ENCODE measurements at places on chromosomes 3 and 15.

DNA sequence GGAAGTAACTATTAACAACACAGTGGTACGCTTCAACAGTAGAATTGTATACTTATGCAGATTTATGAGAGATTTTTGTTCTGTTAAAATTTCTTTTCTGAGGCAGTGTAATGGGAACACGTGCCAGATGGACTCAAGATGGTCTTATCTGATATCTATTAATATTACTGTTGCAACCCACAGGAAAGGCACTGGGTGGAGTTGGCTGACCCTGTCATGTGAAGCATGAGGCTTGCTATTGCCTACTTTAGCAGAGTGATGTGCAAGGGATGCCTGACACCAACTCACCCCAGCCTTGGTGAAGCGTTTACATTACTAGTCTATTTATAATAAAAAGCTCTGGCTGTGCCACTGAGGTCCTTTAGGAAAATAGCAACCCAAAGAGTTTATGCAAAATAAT lies 19.8 kb upstream of the ARNT2 start:
- DNase-seq = no peak

DNA sequence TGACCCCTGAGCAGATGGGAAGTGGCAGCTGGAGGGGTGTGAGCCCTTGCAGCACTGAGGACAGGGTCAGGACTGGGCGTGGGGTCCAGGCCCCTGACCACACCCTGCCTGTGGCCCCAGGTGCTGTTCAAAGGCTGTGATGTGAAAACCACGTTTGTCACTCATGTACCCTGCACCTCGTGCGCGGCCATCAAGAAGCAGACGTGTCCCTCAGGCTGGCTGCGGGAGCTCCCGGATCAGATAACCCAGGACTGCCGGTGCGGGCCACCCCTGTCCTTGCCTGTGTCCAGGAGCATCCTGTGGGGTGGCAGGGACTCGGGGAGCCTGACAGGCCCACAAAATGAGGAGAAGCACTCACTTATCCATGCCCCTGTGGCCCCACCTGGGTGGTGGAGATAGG lies 5.9 kb downstream of the STAB1 start:
- DNase-seq = no peak

DNA sequence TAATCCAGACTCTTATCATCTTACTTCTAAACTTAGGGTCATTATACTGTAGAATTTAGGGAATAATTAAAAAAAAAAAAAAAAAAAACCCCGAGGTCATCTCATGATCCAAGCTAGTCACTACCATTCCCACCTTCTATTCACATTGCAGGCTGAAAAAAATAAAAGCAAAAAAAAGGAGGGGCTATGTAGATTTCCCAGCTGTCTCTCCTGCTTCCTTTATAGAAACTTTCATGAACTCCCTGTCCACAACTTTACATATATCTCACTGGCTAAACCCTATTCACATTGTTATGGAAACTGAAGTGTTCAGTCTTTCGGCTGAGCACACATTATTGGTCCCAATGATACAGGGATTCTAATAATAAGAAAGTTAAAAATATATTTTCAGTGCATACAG lies 156.2 kb upstream of the TP63 start:
- no peak for DNase-seq

GRCh38 chr3:48597408-48597800 lies 2.3 kb upstream of the COL7A1 start:
- DNase-seq = no peak

GRCh38 chr3:126415661-126416591 lies 21.2 kb downstream of the CFAP100 start:
- DNase-seq = no peak

DNA sequence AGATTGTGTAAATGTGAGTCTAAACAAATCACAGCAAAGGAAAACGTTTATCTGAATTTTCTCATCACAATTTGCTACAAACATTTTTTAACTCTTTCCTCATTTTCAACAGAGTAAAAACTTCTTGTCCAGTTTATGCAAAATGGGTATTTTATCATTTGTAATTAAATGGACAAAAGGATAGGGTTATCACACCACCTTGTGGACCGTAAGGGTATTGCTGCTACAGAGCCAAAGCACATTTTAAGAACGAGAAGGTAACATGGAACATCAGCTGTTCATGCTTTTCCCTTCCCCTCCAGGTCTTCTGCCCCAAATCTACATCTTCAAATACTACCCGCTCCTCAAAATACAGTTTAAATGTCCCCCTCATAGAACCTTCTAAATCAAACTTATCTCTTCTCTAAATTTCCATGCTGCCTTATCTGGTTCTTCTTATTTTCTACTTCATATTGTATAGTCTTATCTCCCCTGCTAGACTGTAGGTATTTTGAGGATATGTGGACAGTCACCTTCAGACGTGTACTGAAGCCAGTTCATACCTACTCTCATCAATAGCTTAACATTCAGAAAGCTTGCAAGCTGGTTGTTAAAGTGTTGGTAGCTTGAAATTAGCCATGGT lies 12.8 kb upstream of the SETMAR start:
- peak; percentile 14 for DNase-seq

DNA sequence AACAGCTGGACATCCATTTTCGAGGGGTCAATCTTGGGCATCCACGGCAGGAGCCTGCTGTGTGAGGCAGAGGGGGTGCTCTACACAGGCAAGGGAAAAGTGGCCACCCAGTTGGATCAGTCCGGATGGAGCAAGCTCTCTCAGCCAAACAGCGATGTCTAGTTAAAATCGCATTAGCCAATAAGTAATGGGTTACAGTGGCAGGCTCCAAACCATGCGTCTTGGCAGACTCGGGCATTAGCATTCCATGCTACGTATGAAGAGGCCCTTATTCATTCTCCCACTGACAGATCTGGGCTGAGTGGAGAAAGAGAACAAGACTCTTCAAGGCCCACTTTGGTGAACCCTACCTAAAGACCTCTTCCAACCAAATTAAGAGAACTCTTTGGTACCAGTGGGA lies 49.3 kb downstream of the CCNB2 start:
- DNase-seq = no peak

GRCh38 chr3:170327040-170327808 lies 30.3 kb upstream of the SKIL start:
- DNase-seq = no peak

GRCh38 chr3:13425689-13426088 lies 5.6 kb upstream of the NUP210 start:
- DNase-seq = no peak

- no peak for DNase-seq
Observed at GRCh38 chr3:13401149-13401548, 19.0 kb downstream of the NUP210 start.

DNA sequence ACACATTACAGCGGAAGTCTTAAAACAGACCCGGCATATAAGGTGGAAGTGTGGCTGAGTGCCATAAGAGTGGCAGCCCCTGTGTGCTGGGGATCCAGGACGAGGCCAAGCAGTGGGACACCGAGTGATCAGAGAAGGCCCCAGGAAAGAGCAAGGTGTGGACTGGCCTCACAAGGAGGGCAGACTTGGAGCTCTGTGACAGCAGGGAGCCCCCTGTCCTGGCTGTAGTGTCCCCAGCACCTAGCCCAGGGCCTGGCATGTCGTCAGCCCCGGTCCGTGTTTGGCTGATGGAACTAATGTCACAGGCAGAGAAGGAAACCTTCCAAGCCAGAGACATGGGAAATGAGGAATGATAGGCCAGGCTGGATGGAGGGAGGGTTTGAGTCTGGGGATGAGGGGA lies 4.8 kb downstream of the PDIA5 start:
- DNase-seq = no peak

DNA sequence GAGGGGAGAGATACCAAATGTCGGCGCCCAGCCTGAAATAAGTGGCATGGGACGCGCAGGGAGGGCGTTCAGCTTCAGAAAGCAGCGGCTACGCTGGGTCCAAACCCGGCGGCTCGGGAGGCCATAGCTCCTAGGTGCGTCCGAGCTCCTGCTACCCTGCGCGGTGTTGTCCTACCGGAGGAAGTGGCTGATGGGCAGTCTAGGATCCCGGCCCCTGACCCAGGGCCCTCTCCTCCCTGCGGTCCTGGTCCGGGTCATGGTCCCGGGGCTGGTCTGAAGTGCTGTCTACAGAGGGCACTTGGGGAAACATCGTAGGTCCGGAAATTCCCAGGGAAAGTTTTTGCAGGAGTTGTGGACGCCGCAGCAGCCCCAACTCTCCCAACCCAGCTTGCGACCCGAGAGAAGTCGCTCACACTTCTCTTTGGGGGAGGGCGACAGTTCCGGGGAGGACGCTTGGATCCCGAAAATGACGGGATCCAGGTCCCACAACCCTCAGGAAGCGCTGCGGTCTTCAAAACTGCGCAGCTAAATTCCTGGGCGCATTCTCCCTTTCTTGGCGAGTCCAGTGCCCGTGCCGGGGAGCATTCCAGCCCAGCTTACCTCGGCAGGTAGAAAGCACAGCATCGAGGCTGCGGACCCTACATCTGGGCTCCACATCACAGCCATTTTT lies 9.1 kb upstream of the FOXB1 start:
- no peak for DNase-seq

DNA sequence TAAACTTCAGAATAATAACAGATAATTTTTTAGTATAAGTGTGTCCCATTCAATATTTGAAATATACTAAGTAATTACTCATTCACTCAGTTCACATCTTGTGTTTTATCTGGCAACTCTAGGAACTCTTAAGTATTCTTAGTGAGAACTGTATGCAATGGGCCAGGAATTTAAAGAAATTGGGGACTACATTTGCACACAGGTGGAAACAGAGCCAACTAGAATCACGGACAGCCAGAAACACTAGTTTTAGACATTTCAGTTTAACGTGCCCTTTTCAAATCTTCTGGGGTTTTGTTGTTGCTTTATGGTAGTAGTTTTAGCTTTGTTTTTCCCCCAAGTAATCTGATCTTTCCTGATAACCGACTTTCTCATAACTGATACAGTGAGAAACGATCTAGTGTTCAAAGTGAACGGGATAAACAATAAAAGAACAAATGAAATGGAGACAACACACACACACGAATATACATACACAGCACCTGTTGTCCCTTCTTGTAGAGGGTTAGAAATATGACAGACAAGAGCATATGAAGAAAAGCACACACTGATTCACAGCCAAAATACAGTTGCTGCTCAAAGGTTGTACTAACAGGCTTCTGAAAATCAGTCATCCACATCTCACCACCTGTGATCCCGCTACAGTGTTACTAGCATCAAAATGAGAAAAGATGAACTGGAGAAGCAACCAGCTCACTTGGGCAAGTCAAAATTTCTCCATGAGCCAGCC lies 167.0 kb downstream of the FMN1 start:
- no peak for DNase-seq

GRCh38 chr3:107524326-107524840 lies 1.6 kb downstream of the BBX start:
- no peak for DNase-seq

DNA sequence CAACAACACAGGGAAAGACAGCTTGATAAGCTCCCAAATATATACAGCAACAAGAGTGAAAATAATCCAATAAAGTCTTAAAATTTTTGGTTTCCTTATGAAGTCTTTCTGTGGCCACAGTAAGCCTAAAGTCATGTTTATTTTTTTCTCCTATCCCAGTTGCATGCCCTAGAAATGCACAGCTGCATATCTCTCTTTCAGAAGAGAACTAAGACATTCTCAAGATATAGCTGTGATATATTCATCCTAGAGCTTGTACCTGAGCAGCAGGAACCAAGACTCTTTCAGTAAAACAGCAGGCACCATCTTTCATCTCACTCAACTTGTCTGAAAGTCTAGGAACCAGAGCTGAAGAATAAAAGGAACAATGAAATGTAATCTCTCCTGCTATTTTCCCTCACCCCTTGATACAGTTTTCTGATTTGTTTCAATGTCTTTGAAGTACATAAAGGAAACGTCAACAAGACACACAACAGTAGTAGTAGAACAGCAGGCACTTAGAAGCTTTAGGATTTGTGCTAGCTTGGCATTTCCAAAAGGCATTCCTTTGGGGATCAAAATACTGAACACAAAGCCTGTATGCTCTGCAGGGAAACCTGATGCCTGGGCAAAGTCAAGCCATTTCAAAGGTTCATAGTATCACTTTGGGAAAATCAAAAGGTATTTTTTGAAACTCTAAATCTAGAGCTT lies 536.8 kb downstream of the PYDC2 start:
- no peak for DNase-seq

- DNase-seq = no peak
Observed at GRCh38 chr15:72397796-72398588, at the start of gene TMEM202. Gene TMEM202 (plus strand): TSS chr15:72398305. CDS start chr15:72398327, 22 bp downstream.

DNA sequence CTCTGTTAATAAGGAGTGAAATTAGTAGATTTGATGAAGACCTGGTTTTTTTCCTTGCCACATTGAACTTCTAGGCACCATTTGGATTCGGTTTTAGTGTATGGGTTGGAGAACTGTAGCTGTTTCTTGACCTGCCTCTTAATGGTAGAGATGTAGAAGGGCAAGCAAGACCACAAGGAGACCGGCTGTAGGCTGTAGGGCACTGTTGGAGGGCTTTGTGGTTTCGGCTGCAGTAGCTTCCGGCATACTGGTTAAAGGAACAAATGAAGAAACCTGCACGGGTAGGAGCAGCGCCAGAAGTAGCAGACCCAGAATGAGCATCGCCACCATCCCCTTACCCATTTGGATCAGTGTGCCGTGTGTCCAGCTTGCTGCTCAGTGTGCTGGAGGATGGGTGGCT lies 7.9 kb downstream of the PCLAF start:
- no peak for DNase-seq

DNA sequence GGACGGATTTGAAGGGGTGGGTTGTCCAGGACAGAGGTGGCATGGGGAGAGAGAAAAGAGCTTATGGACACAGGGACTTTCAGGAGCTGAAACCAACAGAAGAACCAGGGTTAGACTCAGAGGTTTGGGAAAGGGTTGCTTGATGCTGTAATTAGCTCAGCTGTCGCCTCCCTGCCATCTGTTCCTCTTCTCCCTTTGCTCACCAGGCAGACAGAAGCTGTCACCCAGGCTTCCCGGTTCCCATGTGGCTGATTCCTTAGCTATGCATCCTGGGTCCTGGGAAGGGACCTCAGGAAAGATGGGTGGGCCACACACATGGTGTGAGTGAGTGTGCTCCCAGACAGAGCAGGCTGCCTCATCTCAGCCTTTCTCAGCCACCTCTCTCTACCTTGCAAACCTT lies 14.1 kb downstream of the PTPN23 start:
- DNase-seq = no peak

DNA sequence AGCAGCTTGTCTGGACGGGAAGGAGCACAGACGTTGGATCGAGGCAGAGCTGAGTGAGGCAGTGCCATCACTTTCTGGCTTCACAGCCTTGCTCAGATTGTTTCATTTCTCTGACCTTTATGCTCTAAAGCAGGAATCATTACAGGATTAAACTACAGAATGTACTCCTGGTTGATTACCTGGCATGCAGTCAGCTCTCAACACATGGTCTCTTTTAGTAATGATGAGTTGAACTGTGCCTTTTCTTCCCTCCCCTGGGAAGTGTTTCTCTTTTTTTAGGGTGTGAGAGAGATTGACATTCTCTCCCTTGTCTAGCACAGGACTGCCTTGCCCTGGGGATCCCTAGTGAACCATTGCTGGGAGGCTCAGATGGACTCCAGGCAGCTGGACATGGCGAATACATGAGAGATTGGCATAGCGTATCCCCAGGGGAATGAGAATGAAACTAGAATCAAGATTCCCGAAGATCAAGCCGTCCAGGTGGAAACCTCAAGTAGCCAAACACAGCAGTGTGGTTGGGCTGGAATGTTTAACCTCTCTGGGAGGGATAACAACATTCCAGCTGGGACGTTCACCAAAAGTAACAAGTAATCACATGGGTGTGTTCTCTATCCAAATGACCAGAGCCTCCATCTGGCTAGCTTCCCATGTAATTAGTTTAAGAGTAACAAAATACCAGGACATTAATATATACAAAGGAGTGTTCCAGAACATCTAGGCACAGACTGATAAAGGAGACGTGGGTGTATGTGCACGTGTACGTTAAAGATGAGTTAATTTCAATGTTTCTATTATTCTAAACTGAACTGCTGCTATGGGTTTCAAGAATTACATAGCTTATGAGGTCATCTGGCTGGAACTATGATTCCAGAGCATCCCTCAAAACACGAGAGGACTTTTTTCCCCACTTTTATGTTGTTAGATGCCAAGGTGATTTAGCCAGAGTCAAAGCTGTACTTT lies 118.6 kb upstream of the NR2E3 start:
- DNase-seq = no peak

All from activated naive CD4-positive, alpha-beta T cell treated with anti-CD3 and anti-CD28 coated beads, Interleukin-2, amount 50 U/mL, for 16 hours (primary cell).